Fibroblast of skin of left biceps (primary cell): ENCODE measurements at places on chromosomes 4 and X.

DNA sequence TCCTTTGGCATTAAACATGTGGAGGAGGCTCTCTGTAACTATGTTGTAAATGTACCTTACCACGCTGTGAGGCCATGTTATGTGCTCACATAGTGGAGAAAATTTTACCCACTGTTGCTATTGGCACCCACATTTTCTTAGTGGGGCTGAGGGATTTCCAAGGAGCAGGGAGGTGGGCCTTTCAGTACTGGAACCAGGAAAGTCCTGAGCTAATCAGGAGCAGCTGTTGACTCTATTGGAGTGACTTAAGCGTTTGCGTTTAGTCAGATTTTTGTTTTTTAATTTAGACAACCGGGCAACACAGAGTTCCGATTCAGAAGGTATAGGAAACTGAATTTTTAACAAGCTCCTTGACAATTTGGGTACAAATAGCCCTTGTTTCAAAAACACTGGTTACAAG is 30.7 kb upstream of the WDR17 start:
- DNase-seq, result no peak

GRCh38 chr4:38017609-38018008 is 57.4 kb downstream of the PTTG2 start:
- DNase-seq, result no peak

GRCh38 chr4:120319046-120319767 is 252.6 kb upstream of the MAD2L1 start:
- DNase-seq, result no peak

DNA sequence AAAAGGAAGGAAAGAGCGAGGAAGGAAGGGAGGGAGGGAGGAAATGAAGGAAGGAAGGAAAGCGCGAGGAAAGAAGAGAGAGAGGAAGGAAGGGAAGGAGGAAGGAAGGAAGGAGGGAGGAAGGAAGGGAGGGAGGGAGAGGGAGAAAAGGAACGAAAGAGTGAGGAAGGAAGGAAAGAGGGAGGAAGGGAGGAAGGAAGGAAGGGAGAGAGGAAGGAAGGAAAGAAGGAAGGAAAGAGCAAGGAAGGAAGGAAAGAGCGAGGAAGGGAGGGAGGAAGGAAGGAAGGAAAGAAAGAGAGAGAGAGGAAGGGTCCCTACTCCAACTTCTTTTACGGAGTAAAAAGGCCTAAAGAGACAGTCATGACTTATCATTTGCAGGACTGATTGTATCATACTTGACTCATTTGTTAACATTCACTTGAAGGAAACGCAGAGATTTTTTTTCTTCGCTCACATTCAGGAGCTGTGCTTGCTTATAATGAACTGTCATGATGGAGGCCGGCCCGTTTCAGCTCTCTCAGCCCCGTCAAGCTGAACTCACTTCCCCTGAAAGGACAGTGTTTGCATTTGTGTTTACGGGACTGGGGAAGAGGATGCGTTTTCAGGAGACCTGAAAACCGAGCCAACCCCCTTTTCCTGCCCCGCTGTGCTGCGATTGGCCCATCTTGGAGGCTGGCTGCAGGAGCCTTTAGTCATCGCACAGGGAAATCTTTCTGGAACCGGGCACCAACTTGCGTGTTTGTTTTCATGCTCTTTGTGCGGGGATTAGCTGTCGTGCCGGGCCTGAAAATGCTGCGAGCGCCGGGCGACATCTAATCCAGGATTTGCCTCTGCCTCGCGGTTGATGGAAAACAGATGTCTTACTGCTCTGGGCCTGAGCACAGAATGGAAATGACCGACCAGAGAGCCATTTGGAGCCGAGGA is 17.8 kb downstream of the TRIM2 start:
- DNase-seq, result peak; percentile 54

GRCh38 chrX:1226249-1226648 is 13.8 kb upstream of the CRLF2 start:
- DNase-seq, result no peak

- no peak for DNase-seq
Observed at GRCh38 chr4:170274616-170275015, 184.9 kb upstream of the AADAT start.
